ENCODE measurements at places on chromosomes 3 and 15. TPM values are rescaled to one million over a fixed set of nuclear protein-coding genes. Genes with fewer than 3 reads are reported as not detected.

Gene P2RY12
- total RNA-seq: not detected

Gene UPK1B
- total RNA-seq: 0.98 TPM

Gene FANCD2OS
- not detected for total RNA-seq

Gene TRAT1
- not detected for total RNA-seq

Gene NR1I2
- 0.20 TPM for total RNA-seq

Gene VGLL3
- total RNA-seq: 93.0 TPM

Gene CKMT1A
- total RNA-seq: not detected

Gene SERPINI1
- 7.6 TPM for total RNA-seq

Gene FBXW12
- total RNA-seq: not detected

Gene ALDH1L1
- 0.96 TPM for total RNA-seq

Gene GOLGA6D
- total RNA-seq: not detected

Gene CA12
- 359 TPM for total RNA-seq

Gene MAN2A2
- total RNA-seq: 84.2 TPM

Gene C3orf20
- under 0.01 TPM for total RNA-seq

Gene KIF7
- 14.3 TPM for total RNA-seq

Gene GOLGA6B
- not detected for total RNA-seq

Gene DOCK3
- 0.30 TPM for total RNA-seq

Gene ALDH1A3
- total RNA-seq: 31.0 TPM

Gene CPLX3
- not detected for total RNA-seq

Gene XCR1
- not detected for total RNA-seq

Gene EPHB1
- 0.98 TPM for total RNA-seq

Gene SLC9C1
- 0.43 TPM for total RNA-seq

Gene CXCR6
- not detected for total RNA-seq

Gene KIF23
- 8.6 TPM for total RNA-seq

Gene SKOR1
- total RNA-seq: 0.17 TPM
